GM23248 (cell line): ENCODE measurements at places on chromosomes 12 and 14. TPM values are rescaled to one million over a fixed set of nuclear protein-coding genes. Genes with fewer than 3 reads are reported as not detected.

Gene NEUROD4
- polyA plus RNA-seq, result 0.04 TPM in 1 of 2 replicates, not detected in the other

- H3K27ac ChIP-seq, result no peak overlapping the region
- no peaks in the 10 kb centered on the region for H3K4me1 ChIP-seq
- no peak for DNase-seq
- no peaks in the 10 kb centered on the region for H3K36me3 ChIP-seq
- H3K4me3 ChIP-seq, result no peak overlapping the region
- no peaks in the 10 kb centered on the region for H3K27me3 ChIP-seq
These were observed 66.9 kb upstream of the TBX3 start for GRCh38 chr12:114750917-114751316.

Gene ACVRL1
- 18.9 and 19.1 TPM in 2 replicates for polyA plus RNA-seq

DNA sequence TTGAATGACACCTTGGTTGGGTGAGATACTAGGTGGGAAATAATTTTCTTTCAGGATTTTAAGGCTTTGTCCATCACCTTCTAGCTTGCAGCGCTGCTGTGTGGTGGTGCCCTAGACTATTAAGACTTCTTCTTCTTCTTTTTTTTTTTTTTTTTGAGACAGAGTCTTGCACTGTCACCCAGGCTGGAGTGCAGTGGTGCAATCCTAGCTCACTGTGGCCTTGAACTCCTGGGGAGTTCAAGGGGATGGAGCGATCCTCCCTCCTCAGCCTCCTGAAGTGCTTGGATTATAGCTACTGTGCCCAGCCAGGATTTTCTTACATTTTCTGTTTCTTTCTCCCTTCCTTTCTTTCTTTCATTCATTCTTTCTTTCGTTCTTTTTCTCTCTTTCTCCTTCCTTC is 10.3 kb upstream of the MTA1 start:
- no peak overlapping the region for H3K4me3 ChIP-seq
- no peaks in the 10 kb centered on the region for H3K36me3 ChIP-seq
- DNase-seq, result no peak
- no peaks in the 10 kb centered on the region for H3K27me3 ChIP-seq

Gene CLEC4C
- polyA plus RNA-seq, result not detected in 2 replicates

- no peaks in the 10 kb centered on the region for H3K36me3 ChIP-seq
- DNase-seq, result no peak
- H3K27ac ChIP-seq, result no peak overlapping the region
- H3K27me3 ChIP-seq, result no peaks in the 10 kb centered on the region
- no peaks in the 10 kb centered on the region for H3K4me1 ChIP-seq
These were observed 338.5 kb downstream of the FSCB start for GRCh38 chr14:44168566-44168965.

Gene SLC24A4
- not detected in 2 replicates for polyA plus RNA-seq

- H3K36me3 ChIP-seq, result no peaks in the 10 kb centered on the region
- no peak overlapping the region for H3K4me3 ChIP-seq
- H3K27me3 ChIP-seq, result no peaks in the 10 kb centered on the region
- H3K27ac ChIP-seq, result no peak overlapping the region
These were observed 3.1 kb upstream of the DDHD1 start for GRCh38 chr14:53156238-53156637.

DNA sequence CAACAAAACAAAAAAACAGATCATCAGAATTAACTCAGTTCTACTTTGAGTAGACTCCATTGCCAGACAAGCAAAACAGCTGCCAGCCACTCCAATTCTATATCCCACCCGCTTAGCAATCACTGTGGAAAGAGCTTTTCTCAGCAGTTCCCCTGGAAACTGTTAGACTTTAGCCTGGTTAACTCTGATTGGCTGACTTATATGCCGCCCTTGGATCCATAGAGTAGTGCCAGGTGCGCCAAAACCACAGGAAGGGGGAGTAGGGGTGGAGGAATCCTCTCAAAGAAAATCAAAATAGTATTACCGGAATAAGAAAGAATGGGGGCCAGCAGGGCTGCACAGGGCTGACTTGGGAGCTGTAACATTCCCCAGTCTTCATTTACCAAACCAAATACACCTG is 5.4 kb upstream of the EML5 start:
- no peak overlapping the region for H3K4me3 ChIP-seq
- H3K27me3 ChIP-seq, result no peaks in the 10 kb centered on the region
- H3K36me3 ChIP-seq, result no peaks in the 10 kb centered on the region
- DNase-seq, result no peak
- no peaks in the 10 kb centered on the region for H3K4me1 ChIP-seq
- no peak overlapping the region for H3K27ac ChIP-seq

- H3K27ac ChIP-seq, result no peak overlapping the region
- DNase-seq, result no peak
- H3K4me1 ChIP-seq, result peaks cover 17% of the 10 kb centered on the region
- H3K36me3 ChIP-seq, result no peaks in the 10 kb centered on the region
These were observed 15.0 kb downstream of the DEPDC4 start for GRCh38 chr12:100251917-100252316.
